ENCODE measurements at places on chromosomes 3 and 15.

- peak; percentile 64 for DNase-seq
Observed at GRCh38 chr3:56468184-56469106, at the start of gene ERC2. ERC2 (minus strand) TSS chr3:56468467.

- DNase-seq = no peak
Observed at GRCh38 chr15:95561463-95561862, 769.0 kb upstream of the NR2F2 start.

- DNase-seq = no peak
Observed at GRCh38 chr3:197706658-197707057, 30.0 kb downstream of the RUBCN start.

- DNase-seq = no peak
Observed at GRCh38 chr15:80274996-80275395, 23.0 kb upstream of the CTXND1 start.

DNA sequence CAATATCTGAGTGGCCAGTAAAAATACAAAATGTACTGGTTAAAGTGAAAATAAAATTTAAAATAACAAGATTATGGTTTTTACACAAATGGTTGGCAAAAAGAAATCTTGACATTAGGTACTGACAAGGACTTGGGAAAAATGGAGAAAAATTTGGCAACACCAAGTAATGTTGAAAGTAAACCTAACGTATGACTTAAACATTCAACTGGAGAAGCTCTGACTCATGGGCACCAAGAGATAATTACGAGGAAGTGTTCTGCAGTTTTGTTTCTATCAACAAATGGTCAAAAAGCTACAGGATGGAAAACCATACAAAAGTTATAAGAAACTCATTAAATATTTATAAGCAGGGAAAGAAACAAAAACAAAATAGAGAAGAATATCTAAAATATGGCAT lies 177.7 kb downstream of the ZNF385D start:
- no peak for DNase-seq

DNA sequence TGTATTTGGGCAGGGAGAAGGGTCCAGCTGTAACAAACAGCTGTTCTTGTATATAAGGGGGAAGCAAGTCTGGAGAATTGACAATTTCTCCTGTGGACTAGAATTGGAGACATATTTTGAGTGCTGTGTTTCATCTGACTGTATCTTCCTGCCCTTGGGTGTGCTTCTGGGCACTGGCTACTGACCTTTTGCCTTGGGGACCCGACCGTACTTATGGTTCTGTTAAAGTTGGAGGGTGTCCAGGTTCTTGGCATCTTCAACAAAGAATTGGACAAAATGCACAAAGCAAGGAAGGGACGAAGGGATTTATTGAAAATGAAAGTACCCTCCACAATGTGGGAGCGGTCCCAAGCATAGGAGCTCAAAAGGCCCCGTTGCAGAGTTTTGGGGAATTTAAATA lies 31.0 kb downstream of the MAP2K1 start:
- DNase-seq = no peak

- no peak for DNase-seq
Observed at GRCh38 chr3:31810991-31811433, 170.1 kb downstream of the OSBPL10 start.

- no peak for DNase-seq
Observed at GRCh38 chr3:69409011-69409410, 23.1 kb upstream of the FRMD4B start.

DNA sequence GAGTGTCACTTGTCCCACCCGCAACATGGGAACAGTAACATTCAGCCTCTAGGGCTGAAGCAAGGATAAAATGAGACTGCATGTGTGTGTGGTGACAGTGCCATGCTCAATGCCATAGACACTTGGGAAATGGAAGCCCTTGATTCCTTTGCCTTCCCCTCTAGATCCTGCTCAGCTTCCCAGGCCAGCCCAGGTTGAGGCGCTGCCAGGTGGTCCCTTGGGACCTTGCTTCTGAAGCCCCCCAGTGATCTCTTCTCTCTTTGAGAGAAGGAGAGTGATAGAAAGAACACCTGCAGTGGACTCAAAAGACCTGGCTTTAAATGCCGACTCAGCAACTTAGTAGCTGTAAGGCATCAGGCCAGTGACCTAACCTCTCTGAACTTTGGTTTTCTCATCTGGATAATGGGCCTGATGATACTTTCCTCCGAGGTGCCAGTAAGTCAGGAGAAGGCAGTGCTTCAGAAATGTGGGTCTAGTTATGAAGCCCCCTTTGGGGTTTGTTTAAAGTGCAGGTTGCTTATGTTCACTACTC lies 144.5 kb downstream of the RPLP1 start:
- DNase-seq = no peak

- no peak for DNase-seq
Observed at GRCh38 chr3:55089211-55089610, 161.4 kb upstream of the LRTM1 start.

- DNase-seq = no peak
Observed at GRCh38 chr3:155448531-155448930, 155.0 kb upstream of the STRIT1 start.

- DNase-seq = no peak
Observed at GRCh38 chr3:118116991-118117390, 917.7 kb downstream of the IGSF11 start.

GRCh38 chr3:34159613-34160420 lies 361.4 kb downstream of the PDCD6IP start:
- no peak for DNase-seq

GRCh38 chr3:42975955-42976354 lies 3.2 kb upstream of the GASK1A start:
- no peak for DNase-seq

All from NCI-H524 (cell line).